Transverse colon (tissue), 4 donors: ENCODE measurements at places on chromosomes 12 and 14. TPM values are rescaled to one million over a fixed set of nuclear protein-coding genes. Genes with fewer than 3 reads are reported as not detected.

The SMCO2 gene
- total RNA-seq = not detected

The KLRC1 gene
- not detected for total RNA-seq

The TRIM9 gene
- 13.8 TPM for total RNA-seq

The DHRS2 gene
- not detected for total RNA-seq

The PLEKHG7 gene
- total RNA-seq = 5.6 TPM

The TAS2R7 gene
- total RNA-seq = not detected

The PAWR gene
- total RNA-seq = 99.4 TPM

The SERPINA1 gene
- total RNA-seq = 107 TPM
